Subcutaneous adipose tissue (tissue), 4 donors: ENCODE measurements at places on chromosomes 3 and 15. TPM values are rescaled to one million over a fixed set of nuclear protein-coding genes. Genes with fewer than 3 reads are reported as not detected.

Gene SLC28A1
- not detected for total RNA-seq

Gene GHSR
- total RNA-seq: not detected

Gene HEG1
- total RNA-seq: 43.4 TPM

Gene COL6A6
- 0.17 TPM for total RNA-seq

Gene SGO1
- not detected for total RNA-seq

Gene FOXB1
- total RNA-seq: not detected

Gene ST8SIA2
- total RNA-seq: not detected

Gene CTXN2
- total RNA-seq: not detected

Gene GOLGA8O
- total RNA-seq: not detected

Gene FBN1
- total RNA-seq: 175 TPM

Gene LDHAL6B
- total RNA-seq: not detected

Gene NEIL1
- 28.8 TPM for total RNA-seq

Gene ARRDC4
- 28.7 TPM for total RNA-seq

Gene TRIM42
- total RNA-seq: not detected

Gene ITIH1
- not detected for total RNA-seq

Gene PAQR5
- 23.5 TPM for total RNA-seq

Gene RYK
- 98.5 TPM for total RNA-seq

Gene KIF7
- total RNA-seq: 9.0 TPM

Gene TMEM207
- total RNA-seq: not detected

Gene FBXO40
- not detected for total RNA-seq

Gene IL17RB
- 1.4 TPM for total RNA-seq

Gene AMOTL2
- 92.4 TPM for total RNA-seq

Gene PSTPIP1
- total RNA-seq: 20.3 TPM
